ENCODE measurements at places on chromosomes 16 and 17.

DNA sequence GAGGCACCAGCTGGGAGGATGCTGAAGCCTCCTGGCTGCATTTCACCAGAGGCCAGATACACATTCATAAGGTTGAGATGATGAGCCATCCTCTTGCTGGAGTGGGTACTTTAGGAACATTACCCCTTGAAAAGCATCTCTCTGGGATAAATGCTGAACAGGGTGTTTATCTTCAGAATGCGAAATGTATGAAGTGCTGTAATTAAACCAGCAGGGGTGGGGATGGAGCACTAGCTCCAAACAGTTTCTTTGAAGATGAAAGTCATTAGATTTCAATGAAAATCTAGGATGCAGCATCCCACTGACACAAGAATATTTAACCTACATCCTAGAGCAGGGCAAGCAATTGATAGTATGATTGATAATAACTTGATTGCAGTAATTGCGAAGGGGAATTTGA, 158.1 kb downstream of the CYLD start:
- DNase-seq, result no peak

DNA sequence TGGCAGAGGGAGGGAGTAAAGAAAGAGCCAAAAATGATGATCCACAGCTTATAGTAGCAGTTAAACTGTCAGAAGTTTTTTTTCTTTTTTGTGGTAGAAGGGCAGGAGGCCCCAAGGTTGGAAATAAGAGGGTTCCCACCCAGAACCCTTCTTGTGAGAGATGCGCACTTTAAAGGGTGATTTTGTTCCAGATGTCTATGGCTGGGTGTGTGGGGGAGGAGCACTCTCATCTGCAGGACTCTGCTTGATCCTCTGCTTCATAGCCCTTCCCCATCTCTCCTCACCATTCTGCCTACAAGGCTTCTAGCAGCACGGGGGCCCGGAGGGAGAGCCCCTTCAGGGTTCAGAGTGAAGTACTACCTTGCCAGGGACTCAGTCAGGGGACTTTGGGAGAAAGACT, 6.4 kb downstream of the ATXN1L start:
- DNase-seq, result no peak

DNA sequence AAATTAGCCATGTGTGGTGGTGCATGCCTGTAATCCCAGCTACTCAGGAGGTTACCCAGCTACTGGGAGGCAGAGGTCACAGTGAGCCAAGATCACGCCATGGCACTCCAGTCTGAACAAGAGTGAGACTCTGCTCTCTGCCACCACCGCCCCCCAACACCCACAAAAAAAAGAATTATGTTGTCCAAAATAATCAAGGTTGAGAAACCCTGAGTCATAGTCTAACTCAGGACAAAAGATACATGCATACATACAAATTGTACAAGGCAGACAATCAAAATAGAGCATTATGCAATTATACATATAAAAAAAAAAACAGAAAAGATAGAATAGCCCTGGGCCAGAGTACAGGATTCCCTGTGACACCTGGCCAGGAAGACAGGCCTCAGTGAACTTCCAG, 6.6 kb upstream of the KPNB1 start:
- DNase-seq, result no peak

GRCh38 chr17:41492351-41492750, 2.6 kb upstream of the KRT36 start:
- no peak for DNase-seq

DNA sequence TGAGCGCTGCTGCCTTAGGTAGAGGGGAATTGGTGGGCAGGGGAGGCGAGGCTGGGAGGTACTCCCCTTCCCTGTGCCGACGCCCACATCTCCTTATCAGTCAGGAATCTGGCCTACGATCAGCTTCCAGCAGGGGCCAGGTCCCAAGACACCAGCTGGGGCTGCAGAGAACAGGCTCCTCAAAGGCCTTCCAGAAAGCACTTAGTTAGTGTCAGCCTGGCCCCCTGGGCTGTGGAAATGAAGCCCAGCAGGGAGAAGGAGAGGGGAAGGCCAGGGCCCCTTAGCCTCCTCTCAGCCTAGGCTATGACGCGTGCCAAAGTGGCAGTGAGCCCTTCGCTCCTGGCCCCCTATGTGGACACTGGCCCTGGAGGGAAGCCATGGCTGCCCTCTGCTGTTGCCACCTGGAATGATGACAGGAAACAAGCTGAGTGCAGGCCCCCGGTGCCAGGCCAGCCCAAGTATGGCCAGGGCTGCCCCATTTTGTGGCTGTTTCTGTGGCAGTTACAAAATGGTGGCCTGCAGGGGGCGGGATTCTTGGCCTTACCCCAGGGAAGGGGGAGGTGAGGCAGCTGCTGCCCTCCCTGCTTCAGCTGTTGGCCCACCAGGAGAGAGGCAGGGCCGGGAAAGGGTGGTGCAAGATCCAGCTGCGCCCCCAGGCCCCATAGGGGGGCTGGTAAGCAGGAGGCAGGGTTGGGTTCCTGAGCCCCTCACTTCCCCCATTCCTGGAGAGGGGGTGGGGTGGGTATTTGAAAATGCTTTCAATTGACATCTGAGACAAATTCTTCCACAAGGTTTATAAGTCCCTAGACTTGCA, 11.3 kb downstream of the TBX4 start:
- no peak for DNase-seq

- no peak for DNase-seq
Measured at GRCh38 chr16:62105244-62105643, 69.0 kb upstream of the CDH8 start.

DNA sequence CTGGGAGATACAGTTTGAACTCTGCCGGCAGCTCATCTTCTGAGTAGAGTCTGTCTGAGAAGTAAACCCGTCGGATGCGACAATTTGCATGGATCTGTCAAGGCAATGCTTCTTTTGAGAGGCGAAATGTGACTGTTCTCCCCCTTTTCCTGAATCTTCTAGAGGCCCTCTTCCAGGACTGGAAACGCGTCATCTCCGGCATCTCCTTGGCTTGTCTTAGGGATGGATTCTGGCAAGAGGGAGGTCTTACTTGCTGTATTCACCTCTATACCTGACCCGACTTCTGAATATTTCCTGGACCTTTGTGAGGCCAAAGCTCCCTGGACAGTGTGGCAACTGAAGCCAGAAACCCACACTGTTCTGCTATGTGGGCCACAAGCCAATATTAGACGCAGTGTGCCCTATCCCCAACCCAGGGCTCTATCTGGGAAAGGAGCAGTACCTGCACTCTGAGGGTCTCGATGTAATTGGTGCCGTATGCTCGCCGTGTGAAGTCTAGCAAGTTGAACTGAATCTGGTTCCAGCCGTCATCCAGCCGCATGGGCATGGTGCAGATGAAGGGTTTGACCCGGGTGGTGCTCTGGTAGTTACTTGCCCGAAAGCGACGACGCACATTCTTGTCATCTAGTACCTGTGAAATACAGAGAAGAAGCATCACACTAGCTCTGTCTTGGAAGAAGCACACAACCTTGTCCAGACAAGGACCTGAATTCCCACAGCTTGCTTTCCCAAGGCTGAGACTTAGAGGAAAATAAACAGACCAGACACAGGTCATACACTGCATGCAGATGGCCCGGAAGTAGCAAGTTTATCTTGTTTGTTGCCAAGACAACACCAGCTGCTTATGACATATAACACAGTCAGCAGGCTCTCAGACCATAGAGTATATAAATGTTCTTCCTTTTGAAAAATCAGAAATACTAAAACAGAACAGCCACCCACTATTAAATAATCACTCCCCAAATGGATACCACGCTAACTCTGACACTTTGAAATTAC, 14.1 kb downstream of the CFAP20 start:
- DNase-seq, result no peak

- DNase-seq, result peak; percentile 65
Measured at GRCh38 chr17:35849469-35850348, 19.0 kb downstream of the HEATR9 start.

DNA sequence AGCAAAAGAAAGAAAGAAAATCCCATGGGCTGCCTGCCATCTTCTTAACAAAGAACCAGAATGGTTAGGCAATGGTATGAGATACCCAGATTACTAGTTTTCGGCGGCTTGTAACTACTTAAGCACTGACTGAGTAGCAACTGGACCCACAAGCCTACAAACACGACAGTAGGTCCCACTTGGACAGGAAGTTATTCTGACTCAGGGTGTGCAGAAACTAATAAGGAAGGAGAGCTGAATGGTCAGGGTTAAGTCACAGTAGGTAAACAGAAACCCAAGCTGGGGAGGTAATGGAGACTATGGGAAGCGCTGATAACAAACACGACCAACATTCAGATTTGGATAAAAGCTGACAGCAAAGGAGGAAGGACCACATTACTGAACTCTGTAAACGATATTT, 10.4 kb upstream of the HLF start:
- no peak for DNase-seq

DNA sequence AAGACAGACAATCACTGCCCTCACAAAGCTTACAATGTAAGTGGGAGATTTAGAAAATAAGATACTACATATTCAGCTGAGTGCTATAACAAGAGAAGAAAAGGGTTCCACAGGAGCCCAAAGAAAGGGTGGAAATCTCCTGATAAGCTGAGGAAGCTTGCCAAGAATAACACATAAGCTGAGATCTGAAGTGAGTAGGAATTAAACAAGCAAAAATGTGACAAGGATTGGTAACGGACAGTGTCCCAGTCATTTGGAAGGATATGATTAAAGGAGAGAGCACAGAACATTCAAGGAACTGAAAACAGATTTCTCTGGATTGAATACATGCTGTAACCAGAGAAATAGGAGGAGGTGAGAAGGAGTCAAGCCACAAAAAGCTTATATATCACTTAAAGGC, 13.0 kb downstream of the CDYL2 start:
- DNase-seq, result no peak

GRCh38 chr17:55587608-55588139, 76.4 kb upstream of the SMIM36 start:
- no peak for DNase-seq

- no peak for DNase-seq
Measured at GRCh38 chr16:88078111-88078775, 127.0 kb downstream of the BANP start.

DNA sequence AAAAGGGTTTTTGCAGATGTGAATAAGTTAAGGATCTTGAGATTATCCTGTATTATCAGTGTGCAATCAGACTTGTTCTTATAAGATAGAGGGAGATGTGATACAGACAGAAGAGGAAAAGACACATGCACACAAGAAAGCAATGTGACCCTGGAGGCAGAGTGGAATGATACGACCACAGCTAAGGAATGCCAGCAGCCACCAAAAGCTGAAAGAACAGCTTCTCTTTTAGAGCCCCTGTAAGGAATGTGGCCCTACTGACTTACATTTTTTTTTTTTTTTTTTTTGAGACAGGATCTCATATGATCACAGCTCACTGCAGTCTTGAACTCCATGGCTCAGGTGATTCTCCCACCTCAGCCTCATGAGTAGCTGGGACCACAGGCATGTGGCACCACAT, 62.3 kb upstream of the CNTNAP4 start:
- no peak for DNase-seq

DNA sequence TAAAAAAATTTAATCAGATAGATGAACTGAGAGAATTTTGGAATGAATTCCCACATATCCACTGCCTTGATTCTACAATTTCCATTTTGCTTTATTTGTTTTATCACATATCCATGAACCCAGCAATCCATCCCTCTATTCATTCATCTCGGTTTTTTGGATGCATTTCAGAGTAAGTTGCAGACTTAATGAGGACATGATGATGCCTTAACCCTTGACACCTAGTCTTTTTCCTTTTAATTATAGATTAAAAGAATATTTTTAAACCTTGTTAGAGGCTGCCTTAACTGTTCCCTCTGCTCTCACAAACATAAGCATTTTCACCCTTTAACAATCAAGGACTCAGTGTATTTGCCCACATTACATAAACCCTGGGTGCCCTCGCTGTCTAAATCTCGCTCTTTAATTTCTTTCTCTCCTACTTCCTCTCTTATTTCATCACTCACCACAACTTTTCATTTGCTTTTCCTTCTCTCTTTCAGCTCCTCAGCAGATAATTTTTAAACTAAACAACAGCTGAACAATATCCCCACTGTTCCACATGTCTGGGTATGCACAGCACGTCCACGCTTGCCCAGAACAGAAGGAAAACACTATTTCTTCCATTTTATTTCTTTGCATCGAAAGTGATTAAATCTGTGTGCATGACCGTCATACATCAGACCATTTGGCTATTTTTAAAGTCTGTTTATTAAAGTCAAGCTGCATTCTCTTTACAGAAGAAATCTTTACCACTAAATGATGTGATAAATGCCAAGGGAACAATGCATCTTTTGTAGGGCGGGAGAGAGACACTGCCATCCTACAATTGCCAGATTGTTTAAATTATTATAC, 39.9 kb downstream of the IQCK start:
- DNase-seq, result no peak

- no peak for DNase-seq
Measured at GRCh38 chr17:16573466-16573865, 4.5 kb upstream of the ZNF287 start.

- no peak for DNase-seq
Measured at GRCh38 chr17:49910858-49911204, 58.2 kb upstream of the DLX4 start.

DNA sequence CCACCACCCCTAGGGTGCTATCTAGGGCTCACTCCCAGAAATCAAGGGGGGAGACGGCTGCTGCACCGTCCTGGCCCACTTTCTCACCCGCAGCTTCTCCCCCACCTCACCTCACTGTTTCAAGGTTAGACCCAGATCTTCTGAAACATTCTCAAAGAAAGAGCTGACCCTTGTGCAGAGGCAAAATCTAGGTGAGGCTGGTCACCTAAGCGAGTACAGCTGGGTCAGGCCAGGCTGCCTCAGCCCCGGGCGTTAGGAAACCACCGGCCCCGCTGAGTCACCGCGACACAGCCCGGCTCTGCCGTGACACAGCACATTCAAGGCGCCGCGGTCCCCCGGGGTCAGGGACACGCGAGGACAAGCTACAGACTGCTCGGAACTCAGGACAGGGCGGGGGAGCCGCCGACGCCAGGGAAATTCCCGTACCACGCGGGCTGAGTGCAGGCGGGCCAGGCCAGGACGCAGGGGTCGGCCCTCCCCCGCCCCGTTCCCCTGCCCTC, 27.1 kb downstream of the GNPTG start:
- DNase-seq, result peak; percentile 79

DNA sequence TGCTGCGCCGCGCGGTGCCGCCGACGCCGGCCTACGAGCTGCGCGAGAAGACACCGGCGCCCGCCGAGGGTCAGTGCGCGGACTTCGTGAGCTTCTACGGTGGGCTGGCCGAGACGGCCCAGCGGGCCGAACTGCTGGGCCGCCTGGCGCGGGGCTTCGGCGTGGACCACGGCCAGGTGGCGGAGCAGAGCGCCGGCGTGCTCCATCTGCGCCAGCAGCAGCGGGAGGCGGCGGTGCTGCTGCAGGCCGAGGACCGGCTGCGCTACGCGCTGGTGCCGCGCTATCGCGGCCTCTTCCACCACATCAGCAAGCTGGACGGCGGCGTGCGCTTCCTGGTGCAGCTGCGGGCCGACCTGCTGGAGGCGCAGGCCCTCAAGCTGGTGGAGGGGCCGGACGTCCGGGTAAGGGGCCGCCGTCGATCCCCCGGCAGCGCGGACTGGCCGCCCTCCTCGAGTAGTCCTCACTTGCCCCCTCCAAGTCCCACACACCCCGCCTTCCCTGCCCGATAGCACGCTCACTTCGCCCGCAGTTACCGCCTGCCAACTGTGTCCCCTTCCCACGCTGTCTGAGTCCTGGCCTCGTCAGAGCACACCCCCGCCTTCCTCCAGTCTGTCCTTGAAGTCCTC, 470 bp downstream of the MLYCD start:
- DNase-seq, result peak; percentile 65
